ENCODE measurements at places on chromosomes 2 and 18.

DNA sequence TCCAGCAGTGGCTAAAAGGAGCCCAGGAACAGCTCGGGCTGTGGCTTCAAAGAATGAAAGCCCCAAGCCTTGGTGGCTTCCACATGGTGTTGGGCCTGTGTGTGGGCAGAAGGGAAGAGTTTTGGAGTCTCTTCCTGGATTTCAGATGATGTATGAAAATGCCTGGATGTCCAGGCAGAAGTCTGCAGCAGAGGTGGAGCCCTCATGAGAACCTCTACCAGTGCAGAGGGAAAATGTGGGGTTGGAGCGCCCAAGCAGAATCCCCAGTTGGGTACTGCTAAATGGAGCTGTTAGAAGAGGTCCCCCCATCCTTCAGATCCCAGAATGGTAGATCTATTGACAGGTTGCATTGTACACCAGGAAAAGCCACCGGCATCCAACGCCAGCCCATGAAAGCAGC, 412.1 kb downstream of the TDRD15 start:
- DNase-seq = no peak

GRCh38 chr2:108936076-108936864, 52.8 kb downstream of the EDAR start:
- no peak for DNase-seq

DNA sequence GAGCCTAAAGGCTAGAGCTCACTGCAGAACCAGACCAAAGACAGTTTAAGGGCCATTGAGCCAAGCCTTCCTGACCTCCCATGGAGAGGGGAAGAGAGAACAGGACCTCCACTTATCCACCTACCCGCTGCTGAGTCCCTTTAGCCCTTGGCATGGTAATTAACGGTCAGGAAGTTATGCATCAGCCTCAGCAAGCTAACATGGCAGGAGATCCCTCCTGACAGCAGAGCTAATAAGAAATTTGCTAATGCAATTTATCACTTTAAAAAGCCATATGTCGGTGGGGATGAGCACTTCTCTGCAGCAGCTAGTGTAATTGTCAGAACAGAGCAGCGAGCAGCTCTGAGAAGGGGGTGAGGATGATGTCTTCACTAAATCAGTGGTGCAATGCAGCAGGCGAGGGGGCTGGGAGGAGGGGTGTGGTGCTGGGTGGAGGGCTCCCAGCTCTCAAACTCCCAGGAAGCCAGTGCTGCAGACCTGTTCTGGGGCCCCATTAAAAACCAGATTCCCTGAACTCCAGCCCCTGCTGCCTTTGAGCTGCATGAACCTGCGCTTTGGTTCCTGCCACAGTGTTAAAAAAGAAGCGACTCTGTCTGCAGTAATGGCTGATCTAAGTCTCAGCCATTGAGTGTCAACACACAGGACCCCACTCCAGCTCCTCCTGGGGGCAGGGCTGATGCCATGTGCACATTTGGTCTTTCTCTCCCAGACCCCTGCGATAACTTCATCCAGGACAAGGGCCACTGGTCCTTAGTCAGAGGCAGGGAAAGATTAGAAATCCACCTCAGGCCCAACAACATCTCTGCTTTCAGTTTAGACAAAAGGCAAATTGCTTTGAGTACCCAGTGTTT, 84.2 kb upstream of the STPG4 start:
- DNase-seq = no peak

DNA sequence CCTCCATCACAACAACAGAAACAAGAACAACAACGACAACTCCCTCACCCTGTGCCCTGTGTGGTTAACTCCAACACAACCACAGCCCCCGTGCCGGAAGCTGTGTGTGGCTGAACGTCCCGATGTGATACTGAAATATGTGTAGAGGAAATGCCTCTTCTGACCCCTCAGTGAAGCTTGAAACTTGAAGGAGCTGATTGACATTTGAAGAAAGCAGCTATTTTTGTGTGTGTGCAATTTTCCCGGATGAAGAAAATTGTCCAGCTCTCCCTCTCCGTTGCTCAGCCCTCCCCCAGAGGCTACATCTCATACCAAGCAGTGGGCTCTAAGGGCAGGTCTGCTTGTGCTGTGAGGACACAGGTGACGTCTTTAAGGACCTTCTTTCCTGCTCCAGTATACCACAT, 173.8 kb downstream of the ICOS start:
- DNase-seq = peak; percentile 94

- no peak for DNase-seq
These were observed 12.5 kb downstream of the FBXO11 start for GRCh38 chr2:47893771-47894170.
